ENCODE measurements at places on chromosomes 1 and 21.

DNA sequence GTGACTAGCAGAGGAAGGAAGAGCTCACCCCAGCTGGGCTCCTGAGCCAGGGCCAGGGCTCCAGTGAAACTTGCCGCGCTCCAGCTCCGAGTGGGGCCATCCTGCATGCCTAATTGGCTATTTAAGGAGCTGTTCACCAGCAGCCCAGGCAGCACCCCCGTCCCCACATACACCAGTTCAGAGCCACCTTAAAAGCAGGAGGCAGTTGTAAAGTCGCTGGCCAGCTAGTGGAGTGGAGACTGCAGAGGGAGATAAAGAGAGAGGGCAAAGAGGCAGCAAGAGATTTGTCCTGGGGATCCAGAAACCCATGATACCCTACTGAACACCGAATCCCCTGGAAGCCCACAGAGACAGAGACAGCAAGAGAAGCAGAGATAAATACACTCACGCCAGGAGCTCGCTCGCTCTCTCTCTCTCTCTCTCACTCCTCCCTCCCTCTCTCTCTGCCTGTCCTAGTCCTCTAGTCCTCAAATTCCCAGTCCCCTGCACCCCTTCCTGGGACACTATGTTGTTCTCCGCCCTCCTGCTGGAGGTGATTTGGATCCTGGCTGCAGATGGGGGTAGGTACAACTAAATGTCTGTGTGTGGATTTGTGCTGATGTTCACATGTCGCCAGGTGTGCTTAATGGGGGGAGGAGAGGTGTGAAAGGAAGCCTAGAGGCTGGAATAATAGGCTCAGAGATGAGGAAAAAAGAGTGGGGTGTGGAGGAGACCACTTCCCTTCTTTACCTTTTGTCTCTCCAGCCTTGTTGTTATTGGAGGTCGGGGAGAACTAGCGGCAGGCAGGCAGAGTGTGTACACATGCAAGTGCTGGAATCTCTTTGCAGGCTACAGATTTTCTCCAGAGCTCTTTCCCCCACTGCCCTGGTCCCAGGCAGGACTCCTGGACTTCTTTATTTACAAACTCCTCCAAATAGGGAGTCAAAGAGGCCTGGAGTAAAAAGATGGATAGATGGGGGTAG is at the start of gene CA14:
Gene CA14, plus strand, starts transcription at position 151 of the 962 bp plus-strand sequence. Its CDS starts 355 bp downstream, at position 506.
- no peak for DNase-seq

DNA sequence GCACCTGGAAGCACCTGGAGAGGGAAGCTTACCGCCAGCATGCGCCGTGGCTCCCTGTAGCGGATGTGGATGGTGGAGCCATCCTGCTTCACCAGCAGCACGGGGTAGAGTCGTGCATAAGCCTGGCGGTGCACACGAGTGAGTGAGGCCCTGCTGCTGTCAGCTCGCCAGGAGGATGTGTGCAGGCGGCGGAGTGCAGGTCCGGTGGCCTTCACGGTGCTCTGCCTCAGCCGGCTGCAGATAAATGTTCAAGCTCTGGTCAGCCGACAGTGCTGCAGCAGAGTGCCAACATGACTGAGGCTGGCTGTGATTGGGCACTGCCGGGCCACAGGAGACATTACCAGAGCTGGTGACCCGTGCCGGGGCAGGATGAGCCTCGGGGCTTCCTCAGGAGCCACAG is 1.5 kb downstream of the MRPL55 start:
- DNase-seq: no peak

DNA sequence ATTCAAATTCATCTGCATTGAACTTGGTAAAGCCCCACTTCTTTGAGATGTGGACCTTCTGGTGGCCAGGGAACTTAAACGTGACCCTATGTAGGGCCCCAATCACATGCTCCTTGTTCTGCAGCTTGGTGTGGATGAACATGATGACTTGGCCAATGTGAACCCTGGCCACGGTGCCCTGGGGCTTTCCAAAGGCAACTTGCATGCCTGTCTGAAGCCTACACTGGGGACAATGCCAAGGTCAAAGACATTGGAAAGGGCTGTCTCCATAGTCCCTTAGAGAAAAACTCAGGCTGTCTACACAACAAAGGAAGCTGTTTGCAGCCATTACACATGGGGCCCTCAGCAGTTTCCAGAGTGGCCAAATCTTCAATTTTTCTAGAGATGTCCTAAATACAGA is 8.9 kb upstream of the VPS13D start:
- DNase-seq: no peak

- DNase-seq: no peak
Measured at GRCh38 chr1:8417625-8418024, 99.7 kb downstream of the SLC45A1 start.
